HT-29 (cell line): ENCODE measurements at places on chromosomes 1 and 21.
A peak's percentile ranks its signal among the peaks of the same experiment; 100 is the strongest.

GRCh38 chr1:114105421-114105979 is 48.2 kb downstream of the SYT6 start:
- no peak for DNase-seq

- DNase-seq = no peak
Observed at GRCh38 chr1:184302346-184302745, 84.5 kb upstream of the C1orf21 start.

GRCh38 chr1:101187297-101187696 is 49.5 kb upstream of the S1PR1 start:
- DNase-seq = no peak

DNA sequence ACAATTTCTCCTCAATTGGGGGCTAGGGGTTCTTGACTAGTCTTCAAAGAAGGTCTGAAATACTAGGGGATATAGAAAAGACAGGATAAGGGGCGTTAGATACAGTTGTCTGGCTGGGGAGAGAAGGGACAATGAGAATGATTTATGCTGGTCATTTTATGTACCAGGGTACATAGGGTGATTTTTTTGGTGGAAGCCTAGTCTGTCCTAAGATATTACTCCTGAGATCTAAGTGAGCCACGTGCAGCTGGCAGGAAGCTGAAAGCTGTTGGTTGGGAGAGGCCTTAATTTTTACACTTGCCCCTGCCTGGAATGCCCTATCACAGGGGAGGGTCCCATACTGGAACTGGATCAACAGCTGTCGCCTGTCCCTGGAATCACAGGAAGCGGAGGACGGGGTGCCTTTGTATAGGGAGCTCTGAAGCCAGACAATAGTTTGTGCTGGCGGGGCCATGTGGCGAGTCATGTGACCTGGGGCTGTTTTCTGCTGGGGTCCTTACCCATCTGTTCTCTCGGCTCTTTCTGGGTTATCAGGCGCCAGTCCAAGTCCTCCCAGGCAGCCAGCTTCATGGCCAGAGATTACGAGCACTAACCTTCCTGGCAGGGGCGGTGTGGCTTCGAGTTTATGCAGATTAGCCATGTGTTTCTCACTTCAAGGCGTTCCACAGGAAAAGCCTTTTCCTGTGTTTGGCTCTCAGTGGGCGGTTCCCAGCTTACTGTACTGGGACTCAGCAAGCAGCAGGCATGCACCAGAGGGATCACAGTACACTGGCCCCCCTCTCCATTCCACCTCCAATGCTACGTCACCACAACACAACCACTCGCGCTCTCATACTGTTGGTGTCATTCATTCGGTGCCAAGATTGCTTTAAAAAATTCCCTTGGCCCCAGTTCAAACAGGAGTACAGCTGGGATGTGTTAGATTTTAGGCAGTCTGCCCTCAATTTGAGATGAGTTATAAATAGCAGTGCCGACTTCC is 27.5 kb downstream of the ARID1A start:
- peak; percentile 82 for DNase-seq

GRCh38 chr21:44952929-44953627 is 13.2 kb downstream of the SLX9 start:
- DNase-seq = no peak

DNA sequence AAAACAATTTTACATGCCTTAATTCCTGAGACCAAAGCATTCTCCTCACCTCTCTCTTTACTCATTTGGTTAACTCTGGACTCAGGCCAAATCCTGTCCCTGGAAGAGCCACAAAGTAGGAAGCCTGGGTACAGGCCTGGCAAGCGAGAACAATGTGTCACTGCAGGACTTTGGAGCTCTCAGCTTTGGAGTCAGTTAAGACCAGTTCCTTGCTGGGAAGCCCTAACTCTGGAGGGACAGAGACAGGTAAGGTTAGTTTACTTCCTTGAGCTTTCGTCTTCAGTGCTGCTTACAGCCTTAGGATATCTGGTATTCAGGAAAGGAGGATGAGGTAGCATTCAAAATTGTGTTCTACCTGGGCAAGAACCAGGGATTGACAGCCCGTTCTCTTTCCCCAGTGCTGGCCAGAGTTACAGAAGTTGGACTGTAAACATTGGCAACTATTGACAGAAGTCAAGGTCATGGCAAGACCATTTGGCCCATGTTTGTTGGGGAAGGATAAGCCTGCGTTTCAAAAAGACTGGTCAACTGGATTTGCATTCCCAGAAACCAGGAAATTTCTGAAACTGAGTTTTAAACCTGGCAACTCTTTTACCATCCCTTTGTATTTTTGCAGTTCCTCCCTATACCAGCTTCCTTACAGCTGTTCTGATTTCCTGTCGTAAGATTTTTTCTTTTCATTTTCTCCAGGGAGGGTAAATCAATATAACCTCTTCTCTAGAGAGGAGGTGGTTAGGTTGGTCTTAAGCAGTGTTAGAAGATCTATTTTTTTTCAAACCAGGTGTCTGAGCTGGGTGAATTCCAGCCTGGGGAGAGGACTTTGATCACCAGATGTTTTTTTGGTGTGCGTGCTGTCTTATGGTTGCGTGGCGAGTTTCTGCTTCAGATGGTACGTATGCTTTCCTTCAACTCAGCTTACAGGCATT is at the start of gene C4BPB:
Gene C4BPB, plus strand, starts transcription at position 160 of the 926 bp plus-strand sequence. Its CDS starts 672 bp downstream, at position 832.
- DNase-seq = peak; percentile 91

DNA sequence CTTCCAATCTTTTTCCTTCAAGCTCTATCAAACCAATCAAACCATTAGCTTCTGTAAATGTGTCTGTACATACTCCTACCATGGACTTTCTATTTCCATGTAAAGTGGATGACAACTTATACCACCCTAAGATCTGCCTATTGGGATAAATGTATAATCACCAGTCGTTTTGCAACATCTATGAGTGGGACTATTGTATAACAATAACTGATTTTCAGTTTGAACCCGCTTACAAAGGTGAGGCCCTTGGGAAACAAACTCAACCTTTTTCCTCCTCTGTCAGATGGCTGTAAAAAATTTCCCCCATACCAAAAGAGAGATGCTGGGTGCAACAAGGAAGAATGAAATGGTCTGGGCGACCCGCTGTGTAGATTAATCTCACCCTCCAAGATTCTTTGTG is 399.1 kb upstream of the ADAMTS5 start:
- DNase-seq = no peak

GRCh38 chr1:102578804-102579203 is 529.5 kb downstream of the COL11A1 start:
- DNase-seq = no peak

GRCh38 chr1:109327285-109327684 is 20.5 kb upstream of the MYBPHL start:
- no peak for DNase-seq

- no peak for DNase-seq
Observed at GRCh38 chr1:235239851-235240250, 78.8 kb upstream of the RBM34 start.

DNA sequence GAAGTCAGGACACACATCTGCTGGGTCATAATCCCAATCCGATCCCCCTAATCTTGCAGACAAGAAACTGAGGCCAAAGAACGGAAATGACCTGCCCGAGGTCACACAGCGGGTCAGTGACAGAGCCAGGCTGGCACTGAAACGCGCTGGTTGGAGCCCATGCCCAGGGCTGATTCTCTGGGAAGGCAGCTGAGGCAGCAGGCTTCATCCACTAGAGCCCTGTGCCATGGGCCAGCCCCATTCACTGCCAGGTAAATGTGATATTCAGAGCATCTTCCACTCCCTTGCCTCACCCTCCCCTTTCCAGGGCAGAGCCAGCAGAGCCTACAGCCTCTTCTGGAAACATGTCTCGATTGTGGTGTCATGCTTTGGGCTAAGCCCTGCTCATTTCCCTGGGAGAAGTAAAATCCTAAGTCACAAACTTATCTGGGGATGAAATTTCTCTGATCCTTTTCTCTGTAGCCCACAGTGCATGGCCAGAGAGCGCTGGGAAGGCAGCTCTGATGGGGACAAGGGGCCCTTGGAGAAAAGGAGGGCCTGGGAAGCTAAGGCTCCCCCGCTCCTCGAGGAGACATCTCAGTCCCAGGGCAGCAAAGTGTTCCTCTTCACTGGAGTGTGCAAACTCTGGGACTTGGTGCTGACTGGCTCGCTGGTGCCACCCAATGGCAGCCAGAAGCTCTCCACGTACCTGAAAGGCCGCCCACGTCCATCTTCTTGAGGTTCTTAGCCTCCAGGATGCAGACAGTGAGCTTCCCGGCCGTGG is 110.4 kb downstream of the SYT2 start:
- peak; percentile 85 for DNase-seq

DNA sequence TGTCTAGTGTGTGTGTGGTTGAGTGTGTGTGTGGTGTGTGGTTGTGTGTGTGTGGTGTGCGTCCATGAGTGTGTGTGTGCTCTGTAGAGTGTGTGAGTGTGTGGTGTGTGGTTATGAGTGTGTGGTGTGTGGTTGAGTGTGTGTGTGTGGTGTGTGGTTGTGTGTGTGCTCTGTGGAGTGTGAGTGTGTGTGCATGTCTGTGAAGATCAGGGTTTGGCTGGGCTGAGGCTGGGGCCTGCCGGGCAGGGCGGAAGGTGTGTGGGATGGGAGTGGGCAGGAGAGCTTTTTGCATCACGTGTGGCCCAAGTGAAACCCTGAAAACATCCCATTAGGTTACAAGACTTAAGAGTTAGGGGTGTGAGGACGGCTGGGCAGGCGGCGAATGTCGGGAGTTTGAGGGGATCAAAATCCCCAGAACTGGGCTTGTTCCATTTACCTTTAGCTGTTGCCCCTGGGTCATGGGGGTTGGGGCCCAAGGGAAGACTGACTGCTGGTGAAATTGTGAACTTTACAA is 2.9 kb upstream of the FCMR start:
- DNase-seq = no peak

GRCh38 chr1:91557039-91557690 is 56.5 kb downstream of the CDC7 start:
- no peak for DNase-seq

DNA sequence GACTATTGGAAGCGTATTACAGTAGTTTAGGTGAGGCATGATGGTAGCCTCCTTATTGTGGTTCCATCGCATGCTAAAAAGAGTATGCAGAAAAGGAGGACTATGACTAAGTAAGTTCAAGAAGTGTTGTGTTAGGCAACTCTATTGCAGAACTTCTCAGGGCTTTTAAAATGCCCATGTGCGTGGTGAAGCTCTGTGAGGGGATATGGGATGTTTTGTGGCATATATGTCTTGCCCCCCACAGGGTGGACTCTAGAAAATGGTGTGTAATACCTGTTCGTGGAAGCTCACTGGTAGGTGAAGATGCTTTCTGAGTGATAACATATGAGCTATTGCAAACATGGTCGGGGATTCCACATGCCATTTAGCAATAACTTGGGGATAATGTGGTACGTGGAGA is 31.7 kb downstream of the MAN1A2 start:
- DNase-seq = no peak

DNA sequence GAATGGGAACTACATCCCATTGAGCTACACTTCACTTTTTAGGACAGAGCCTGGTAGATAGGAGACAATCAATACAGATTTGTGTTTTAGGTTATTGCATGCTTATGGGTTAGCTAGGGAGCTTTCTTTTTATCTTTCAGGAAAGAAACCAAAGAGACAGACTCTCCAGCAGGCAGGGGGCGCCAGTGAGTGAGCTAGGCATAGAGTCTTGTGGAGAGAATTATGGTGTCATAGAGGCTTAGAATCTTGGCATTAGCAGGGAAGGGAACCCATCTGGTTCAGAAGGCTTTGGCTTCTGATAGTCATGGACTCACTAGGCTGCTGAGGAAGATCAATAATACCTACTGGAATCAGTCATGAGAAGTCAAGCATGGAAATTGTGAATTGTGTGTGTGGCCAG is at the start of gene SMCP:
Gene SMCP, plus strand, starts transcription at position 281 of the 400 bp plus-strand sequence. CDS start 6,101 bp downstream, outside the sequence.
- DNase-seq = peak; percentile 49

DNA sequence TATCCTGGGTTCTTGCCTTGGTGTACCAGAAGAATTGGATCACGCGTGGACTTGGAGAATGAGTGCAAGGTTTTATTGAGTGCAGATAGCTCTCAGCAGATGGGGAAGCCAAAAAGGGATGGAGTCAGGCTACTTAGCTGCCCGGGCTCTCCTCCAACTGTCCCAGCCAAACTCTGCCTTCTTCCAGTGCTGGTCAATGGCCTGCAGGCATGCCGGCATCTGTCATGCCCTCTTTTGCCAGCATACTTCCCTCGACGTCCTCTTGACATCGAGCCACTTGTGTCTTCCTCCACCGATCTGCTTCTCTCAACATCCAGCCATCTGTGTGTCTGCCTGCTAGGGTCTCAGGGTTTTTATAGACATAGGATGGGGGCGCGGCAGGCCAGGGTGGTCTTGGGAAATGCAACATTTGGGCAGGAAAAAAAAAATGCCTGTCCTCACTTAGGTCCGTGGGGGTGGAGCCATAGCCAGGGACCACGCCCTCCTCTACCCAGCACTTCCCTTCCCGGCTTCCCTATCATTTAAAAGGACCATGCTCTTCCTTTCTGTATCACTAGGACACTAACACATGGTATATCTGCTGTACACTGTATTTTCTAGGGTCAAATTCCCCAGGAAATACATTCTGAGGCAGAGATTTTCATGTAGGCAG is 47.0 kb upstream of the BCAR3 start:
- DNase-seq = no peak

DNA sequence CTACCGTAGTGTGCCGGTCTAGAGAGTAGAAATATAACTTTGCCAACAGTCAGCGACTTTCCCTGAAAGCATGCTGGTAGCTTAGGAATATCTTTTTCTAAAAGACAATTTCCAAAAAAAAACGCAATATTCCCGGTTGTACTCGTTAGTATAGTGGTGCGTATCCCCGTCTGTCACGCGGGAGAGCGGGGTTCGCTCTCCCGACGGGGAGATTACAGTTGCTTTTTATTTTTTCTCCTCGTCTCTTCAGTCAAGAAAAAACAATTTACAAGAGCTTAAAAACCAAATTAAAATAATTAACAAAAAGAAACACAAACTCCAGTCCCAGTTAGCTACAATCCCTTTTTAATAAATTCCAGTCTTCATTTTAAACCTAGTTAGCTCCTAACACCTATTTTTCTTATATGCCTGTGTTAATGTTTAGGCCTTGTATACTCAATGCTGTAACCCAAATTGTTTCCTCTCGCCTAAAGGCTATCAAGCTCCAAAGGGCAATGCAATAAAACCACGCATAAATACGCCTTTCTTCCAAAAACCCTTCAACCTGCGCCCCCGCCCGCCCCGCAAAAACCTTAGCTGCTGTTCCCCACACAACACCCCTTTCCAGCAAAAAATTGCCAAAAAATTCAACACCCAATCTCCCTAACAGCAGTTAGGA is 7.8 kb downstream of the HSPA6 start:
- no peak for DNase-seq

- no peak for DNase-seq
Observed at GRCh38 chr21:28962465-28962864, 30.2 kb downstream of the LTN1 start.

DNA sequence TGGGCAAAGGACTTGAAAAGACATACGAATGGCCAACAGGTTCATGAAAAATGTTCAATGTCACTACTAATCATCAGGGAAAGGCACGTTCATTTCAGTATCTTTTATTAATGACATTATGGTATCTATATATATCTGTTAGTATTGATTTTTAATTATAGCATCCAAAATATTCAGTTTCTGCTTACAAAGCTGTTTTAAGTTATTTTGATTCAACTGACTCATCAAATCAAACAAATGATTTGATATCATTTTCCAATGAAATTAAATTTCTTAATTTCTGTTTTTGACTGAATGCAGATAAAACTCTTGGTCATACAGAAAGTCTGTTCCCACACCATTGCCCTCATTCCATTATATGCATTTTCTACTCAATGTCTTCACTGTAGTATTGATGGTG is 315.9 kb downstream of the PDE4B start:
- no peak for DNase-seq
